Sciatic nerve (tissue), 2 donors: ENCODE measurements at places on chromosomes 6 and 20.

- DNase-seq: no peak
Measured at GRCh38 chr20:43092386-43093088, 97.2 kb downstream of the PTPRT start.

- no peak for DNase-seq
Measured at GRCh38 chr20:1830240-1830639, 65.0 kb upstream of the SIRPA start.

DNA sequence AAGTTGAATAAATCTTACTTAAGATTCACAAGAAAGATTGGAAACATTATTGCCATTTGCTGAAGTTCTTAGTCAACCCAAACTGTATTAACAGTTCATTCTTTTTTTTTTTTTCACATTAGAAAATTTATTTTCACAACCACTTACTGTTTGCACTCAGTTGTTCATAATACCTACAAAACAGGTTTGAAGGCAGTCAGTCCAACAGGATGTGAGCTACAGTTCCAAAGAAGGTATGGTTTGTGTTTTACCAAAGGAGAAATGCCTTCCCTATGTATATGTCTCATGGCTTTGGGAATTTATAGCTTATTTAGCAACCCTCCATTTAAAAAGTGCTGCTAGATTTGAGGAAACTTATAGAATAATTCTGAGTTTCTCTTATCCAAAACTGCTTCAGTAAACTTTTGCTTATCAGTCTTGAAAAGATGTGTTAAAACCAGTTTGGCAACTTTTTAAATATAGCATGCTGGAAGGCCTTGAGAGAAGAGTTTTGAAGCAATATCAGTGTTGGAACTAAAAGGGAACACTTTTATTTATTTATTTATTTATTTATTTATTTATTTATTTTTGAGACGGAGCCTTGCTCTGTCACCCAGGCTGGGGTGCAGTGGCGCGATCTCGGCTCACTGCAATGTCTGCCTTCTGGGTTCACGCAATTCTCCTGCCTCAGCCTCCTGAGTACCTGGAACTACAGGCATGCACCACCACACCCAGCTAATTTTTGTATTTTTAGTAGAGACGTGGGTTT is 46.8 kb upstream of the RREB1 start:
- no peak for DNase-seq

DNA sequence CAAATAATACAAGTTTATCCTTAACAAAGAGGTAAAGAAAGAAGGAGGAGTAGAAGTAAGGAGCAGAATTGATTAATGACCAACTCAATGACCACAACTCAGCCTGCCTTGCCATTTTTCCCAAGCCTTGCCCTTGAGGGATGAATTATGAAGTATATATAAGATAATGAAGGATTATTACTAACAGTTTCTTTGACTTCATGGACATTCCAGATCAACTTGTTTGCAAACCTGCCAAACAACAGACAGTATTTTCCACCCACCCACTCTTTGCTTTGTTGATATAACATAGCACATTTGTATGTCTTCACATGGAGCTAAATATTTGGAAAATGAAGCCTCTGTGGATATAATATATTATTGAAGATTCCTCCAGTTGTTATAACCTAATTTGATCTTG is 9.9 kb upstream of the C6orf141 start:
- DNase-seq: no peak

DNA sequence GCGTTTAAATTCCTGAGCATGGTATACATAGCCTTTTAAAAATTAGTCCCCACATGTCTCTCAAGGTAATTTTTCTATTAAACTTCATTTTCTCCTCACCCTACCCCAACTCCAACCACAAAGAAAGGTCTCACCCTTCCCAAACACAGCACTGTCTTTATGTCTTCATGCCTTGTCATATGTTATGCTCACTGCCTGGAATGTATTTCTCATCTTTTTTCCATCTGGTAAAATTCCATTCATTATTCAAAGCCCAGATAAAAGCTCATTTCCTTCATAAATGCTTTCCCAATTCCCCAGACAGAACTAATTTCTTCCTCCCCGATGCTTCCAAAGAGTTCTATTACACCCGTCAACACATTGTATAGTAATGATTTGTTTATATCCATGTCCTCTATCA is 302.0 kb downstream of the ALDH8A1 start:
- DNase-seq: no peak

GRCh38 chr20:8718279-8718678 is 350.6 kb upstream of the PLCB4 start:
- DNase-seq: peak; percentile 75

- no peak for DNase-seq
Measured at GRCh38 chr6:57135885-57136284, 36.2 kb upstream of the BAG2 start.

DNA sequence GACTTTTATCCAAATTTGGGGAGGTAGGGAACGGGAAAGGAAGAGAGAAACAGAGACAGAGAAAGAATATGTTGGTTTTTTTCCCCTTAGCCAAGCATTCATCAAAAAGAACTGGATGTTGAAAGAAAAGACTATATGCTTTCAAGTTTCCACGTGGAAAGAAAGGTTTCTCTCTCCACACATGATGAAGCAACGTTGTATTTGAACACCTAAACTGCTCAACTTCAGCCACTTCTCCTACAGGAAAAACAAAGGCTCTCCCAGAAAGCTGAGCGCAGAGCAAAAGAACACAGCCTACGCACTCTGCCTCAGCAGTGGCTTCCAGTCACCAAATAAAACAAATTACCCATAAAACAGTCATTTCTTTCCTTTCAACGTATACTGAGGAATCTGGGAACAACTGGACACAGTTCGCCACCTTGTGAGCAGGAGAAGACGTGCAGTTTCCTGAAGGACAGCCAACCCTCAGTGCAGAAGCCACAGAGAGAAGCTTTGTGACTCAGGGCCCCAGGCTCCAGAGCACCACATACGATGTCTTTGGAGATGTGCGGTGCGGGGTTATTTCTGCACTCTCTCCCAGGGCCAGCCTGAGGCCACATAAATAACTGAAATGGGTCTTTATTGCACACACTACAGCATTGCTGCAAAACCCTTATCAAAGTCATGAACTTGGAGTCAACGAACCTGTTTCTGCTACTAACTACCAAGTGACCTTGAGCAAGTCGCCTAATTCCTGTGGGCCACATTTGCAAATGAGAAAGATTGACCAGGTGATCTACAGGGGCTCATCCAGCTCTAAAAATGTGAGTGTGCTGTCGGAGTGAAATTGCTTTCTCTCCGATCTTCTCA is 10.1 kb downstream of the IL17F start:
- no peak for DNase-seq

DNA sequence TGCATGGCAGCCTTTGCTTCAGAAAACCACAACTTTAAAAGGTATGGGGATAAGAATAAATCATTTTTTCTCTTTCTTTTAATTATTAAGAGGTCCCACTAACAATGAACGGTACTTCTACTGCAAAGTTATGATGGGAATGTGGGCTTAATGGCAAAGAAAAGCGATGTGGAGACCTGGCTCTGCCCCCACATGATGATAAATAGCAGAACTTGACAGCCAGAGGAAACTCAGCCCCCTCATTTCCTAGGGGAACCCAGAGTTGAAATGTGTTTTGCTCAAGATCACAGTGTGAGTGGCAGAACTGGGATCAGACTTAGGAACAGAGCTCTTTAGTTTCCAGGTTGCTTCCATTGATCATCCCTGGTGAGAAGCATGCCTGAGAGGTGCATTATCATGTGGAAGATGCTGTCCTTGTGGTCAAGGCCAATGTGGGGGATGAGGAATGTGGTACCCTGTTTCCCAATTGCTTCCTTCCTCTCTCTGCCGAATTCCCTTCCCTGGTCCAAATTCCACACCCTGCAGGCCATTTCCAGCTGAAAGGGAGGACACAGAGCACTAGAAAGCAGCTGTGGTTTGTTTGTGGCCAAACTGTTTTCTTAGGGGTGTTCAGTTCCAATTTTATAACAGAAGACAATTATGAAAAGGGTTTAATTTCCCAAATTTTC is 66.0 kb downstream of the BACH2 start:
- DNase-seq: no peak

GRCh38 chr20:46820682-46821081 is 74.0 kb upstream of the EYA2 start:
- DNase-seq: no peak

GRCh38 chr6:152648105-152648504 is 10.9 kb upstream of the SYNE1 start:
- no peak for DNase-seq

DNA sequence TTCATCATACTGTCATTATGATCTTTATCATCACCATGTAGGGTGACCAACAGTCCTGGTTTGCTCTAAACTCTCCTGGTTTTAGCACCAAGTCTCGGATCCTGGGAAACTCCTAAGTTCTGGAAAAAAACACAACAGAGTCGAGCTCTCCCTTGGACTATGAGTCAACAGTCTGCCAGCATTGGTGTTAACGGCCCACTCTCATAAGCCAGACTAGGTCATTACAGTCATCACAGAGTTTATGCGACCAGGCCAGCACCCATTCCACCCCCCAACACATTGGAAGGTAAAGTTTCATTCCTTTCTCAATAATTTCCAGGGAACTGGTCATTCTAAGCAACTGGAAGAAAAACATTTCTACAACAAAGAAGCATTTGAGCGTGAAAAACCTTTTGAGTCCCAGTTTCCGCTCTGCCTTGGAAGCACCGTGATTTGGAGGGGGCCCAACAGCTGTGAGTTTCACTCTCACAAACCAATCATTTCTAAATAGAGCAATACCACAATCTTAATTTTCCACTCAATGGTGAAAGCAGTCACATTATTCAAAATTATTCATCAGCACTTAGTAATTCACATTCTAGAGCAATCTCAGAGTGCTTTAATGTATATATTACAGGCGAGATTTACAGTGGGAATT is 445.0 kb downstream of the CDH26 start:
- no peak for DNase-seq

DNA sequence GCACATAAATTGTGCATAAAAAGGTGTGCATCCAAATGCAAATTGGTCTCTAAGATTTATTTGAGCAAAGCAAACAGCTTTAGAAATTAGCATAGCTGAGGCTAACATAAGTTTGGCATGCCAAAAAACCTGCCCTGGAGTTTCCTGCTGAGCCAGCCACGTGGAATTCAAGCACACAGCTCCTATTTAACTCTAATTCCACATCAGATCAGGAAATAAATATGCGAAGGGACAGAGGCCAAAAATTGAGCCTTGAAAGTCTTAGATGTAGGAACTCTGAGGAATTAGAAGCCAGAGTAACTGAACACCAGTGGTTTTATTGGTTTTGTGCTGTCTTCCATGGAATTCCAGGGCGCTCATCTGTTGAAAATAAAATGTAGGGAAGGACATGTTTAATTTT is 19.6 kb downstream of the SOBP start:
- DNase-seq: no peak

GRCh38 chr6:69180361-69181067 is 545.4 kb downstream of the ADGRB3 start:
- peak; percentile 39 for DNase-seq

- no peak for DNase-seq
Measured at GRCh38 chr6:11718463-11718862, 60.1 kb downstream of the ADTRP start.

DNA sequence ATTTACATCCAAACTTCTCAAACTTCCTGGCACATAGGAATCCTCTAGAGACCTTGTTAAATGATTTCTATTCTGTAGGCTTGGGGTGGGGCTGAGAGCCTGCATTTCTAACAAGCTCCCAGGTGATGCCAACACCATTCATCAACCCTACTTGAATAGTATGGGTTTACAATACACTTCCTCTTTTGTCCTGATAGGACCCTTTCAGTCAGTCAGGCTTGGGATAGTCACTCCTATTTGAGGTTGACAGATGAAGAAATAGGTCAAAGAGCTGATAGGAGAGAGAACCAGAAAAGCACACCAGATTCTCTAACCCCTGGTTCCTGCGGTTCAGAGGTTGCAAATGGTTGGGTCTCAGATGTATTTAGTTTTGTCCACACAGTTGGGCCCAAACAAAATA is 273.4 kb downstream of the TSHZ2 start:
- DNase-seq: no peak

DNA sequence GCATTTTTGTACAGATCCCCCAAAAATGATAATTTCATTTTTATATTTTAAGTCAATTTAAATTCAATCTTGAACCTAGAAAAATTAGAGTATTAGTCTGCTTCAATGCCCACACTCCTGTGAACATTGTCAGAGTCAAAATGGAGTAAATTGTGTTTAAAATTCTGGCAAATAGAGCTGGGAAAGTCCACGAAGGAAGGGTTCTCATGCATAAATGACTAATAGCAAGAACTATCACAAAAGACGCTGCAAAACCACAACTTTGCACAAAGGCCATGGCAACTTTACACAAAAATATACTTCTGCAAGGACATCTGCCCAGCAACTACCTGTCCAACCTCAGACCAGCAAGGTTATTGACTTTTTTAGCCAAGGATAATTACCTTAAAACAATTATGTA is 203.2 kb upstream of the SMLR1 start:
- no peak for DNase-seq

DNA sequence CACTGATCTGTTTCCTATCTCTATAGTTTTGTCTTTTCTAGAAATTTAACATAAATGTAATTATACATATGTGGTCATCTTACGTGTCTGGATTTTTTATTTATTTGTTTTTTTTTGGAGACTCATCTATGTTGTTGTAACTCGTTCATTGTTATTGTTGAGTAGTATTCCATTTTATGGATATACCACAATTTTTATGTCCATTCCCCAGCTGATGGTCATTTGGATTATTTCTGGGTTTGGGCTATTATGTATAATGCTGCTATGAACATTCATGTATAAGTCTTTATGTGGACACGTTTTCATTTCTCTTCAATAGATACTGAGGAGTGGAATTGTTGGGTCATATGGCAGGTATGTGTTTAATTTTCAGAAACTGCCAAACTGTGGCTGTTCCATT is 10.2 kb downstream of the DZANK1 start:
- DNase-seq: no peak

GRCh38 chr6:164889980-164890379 is 419.4 kb downstream of the C6orf118 start:
- no peak for DNase-seq

- DNase-seq: peak; percentile 74
Measured at GRCh38 chr20:20743511-20744169, 31.2 kb upstream of the RALGAPA2 start.

GRCh38 chr6:96015518-96016333 is at the start of gene FUT9:
Gene FUT9 (plus strand): TSS chr6:96015974. CDS start chr6:96203156, 187,182 bp downstream.
- DNase-seq: no peak
